ENCODE measurements at places on chromosomes 12 and 14.

- DNase-seq = no peak
Measured at GRCh38 chr14:100132161-100132902, 27.1 kb downstream of the DEGS2 start.

GRCh38 chr12:52618866-52619265 is 507 bp upstream of the KRT73 start:
- DNase-seq = no peak

DNA sequence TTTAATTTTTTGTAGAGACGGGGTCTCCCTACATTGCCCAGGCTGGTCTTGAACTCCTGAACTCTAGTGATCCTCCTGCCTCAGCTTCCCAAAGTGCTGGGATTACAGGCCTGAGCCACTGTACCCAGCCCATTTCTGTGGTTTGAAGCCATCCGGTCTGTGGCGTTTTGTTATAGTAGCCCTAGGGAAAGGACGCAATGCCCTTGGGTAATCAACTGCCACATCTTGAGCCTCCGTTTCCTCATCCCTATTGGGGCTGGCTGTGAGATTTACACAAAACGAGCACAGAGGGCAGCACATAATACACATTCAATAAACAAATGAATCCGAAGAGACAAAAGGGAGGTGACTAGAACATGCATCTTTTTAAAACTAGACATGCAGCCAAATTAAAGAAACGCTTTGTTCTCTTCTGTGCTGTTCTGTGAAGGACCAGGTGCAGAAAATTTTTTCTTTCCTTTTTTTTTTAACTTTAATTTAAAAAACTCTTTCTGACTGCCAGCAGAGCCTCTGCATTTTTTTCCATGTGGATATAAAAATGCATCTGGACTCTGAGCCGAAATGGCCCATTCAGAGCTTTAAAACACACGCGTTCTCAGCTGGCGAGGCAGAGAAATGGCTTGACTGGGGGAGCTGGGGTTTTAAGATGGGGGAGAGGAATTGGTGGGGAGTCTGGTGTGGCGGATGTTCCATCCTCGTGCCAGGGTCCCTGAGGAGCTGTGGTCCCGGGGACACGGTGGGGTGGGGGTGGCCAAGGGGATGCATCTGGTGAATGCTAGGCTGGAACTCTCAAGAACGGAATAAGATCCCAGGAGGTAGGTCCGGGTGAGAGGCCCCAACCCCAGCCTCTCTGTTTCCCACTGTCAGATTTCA is 119.0 kb downstream of the RBM19 start:
- DNase-seq = no peak

- no peak for DNase-seq
Measured at GRCh38 chr12:91628656-91629055, 446.0 kb upstream of the DCN start.

DNA sequence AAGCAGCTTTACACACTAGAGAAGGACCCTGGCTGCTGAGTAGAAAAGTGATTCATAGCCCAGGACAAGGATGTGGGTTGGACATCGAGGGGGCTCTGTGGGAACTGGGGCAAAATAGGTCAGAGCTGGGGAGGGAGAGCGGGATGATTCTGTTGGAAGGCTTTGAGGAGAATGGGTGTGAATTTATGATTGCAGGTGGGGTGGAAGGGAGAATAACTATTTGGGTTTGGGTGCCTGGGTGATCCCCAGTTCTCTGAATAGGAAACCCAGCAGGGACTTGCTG is 13.1 kb downstream of the SERPINA3 start:
- no peak for DNase-seq

- DNase-seq = no peak
Measured at GRCh38 chr12:113134521-113134951, 1.0 kb downstream of the RASAL1 start.

GRCh38 chr12:122148657-122149056 is 25.4 kb downstream of the IL31 start:
- no peak for DNase-seq

DNA sequence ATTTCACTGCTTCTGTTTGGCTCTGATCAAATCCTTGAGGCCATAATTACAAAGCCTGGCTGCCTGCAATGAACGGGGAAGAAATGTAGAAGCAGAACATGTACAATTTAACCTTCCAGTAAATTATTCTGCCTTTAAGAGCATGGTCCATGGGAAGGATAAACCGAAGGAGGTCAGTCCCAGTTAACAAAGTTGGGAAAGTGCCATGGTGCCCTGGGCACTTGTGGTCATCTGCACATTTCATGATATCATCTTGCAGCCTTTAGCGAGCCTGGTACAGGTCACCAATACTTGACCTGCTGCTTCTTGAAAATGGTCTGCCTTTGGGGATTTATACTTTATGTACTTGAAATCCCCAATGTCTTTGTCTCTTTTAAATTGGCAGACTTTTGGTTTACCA is 175.9 kb upstream of the KITLG start:
- no peak for DNase-seq

DNA sequence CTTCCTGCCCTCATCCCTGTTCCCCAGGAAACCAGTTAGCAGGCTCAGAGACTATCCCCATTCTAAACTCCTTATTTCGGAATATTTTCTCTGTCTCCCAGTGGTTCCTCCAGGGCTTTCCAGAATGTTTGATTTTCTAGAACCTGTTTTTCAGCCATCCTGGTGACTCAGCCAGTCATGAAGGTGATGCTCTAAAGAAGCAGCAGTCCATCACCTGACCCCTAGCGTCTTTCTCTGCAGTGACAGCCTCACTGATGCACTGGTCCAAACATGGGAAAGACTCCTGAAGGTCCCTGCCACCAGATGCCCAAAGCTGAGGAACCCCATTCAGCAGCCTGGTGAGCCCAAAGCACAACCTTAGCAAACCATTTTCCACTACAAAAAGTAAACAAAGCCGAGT is 212.6 kb downstream of the PHETA1 start:
- DNase-seq = no peak

GRCh38 chr14:101476258-101476915 is 84.9 kb upstream of the DIO3 start:
- no peak for DNase-seq

DNA sequence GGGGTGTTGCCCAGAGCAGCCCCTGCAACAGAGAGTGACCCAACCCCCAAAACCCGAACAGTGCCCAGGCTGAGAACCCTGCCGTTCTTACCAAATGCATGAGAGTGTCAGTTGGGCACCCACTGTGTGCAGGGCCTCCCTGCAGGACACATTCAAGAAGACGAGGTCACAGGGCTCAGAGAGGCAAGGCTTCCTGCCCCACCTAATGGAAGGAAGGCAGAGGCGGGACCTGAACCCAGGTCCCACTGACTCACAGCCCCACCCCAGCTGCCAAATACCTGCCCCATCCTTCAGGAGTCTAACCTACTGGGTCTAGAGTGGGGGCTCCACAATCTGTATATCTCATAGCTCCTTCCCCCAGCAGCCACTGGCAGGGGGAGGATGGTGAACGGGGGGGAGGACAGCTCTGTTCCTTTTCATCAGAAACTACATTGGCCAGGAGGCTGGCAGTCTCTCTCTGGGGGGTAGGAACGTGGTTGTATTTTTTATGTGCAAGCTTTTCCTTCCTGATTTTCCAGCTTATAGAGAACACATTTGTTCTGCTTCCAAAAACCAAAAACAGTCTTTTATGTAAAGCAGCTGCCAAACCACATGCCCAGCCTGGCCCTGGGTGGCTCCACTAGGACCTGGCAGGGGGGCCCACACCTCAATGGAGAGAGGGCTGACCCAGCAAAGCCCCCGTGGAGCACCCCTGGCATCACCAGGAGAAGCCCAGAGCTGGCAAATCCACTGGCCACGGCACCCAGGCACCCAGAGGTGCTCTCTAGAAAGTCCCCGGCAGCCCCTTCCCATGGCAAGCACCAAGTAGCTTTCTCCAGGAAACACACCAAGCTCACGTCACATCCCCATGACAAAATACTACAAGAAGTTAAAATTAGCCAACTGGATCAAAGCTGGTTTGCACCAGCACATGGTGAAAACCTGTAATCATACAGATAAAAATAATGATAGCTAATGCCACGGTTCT is 17.0 kb downstream of the NCOR2 start:
- no peak for DNase-seq

GRCh38 chr12:121781998-121782979 is 11.2 kb downstream of the RHOF start:
- DNase-seq = no peak

DNA sequence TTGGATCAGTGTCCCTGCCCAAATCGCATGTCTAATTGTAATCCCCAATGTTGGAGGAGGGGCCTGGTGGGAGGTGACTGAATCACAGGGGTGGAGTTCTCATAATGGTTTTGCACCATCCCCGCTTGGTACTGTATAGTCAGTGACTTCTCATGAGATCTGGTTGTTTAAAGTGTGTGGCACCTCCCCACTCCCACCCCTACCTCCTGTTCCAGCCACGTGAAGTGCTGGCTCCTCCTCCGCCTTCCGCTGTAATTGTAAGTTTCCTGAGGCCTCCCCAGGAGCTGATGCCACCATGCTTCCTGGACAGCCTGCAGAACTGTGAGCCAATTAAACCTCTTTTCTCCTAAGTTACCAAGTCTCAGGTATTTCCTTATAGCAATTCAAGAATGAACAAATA is 67.2 kb downstream of the FERMT2 start:
- DNase-seq = no peak

- no peak for DNase-seq
Measured at GRCh38 chr12:25903603-25904245, 54.8 kb upstream of the RASSF8 start.

DNA sequence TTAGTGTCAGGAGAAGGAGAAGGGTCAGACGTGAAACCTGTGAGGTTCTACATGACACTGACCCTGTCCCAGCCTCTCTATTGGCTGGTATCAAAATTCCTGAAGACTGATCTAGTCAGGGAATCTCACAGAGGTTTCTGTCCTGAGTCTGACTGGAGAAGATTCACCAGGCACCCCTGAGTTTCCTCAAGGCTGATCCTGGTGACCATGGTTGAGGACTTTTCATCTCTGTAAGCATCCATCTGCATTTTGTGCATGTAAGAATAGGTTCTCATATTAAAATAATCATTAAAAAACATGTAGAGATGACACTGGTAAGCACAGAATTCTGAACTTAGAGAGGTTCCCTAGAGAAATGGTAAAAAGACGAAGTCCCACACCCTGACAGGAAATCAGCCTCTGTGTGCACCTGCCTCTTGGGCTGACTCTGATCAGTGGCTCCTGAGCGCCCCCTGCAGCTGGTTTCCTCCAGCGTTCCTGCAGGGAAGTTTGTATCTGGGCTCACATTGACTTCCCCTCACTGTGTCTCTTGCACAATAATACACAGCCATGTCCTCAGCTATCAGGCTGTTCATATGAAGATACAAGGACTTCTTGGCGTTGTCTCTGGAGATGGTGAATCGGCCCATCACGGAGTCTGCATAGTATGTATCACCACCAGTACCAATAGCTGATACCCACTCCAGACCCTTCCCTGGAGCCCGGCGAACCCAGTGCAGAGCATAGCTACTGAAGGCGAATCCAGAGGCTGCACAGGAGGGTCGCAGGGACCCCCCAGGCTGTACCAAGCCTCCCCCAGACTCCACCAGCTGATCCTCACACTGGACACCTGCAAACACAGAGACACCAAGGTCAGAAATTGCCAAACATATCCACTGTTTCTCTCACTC is 991.9 kb downstream of the TMEM121 start:
- peak; percentile 95 for DNase-seq

GRCh38 chr12:121297435-121297991 is 1.0 kb upstream of the CAMKK2 start:
- no peak for DNase-seq

- DNase-seq = no peak
Measured at GRCh38 chr12:53938326-53939140, at the start of gene HOXC13. TSS of gene HOXC13 (plus strand) at chr12:53938831. CDS start at chr12:53938907, 76 bp downstream.

DNA sequence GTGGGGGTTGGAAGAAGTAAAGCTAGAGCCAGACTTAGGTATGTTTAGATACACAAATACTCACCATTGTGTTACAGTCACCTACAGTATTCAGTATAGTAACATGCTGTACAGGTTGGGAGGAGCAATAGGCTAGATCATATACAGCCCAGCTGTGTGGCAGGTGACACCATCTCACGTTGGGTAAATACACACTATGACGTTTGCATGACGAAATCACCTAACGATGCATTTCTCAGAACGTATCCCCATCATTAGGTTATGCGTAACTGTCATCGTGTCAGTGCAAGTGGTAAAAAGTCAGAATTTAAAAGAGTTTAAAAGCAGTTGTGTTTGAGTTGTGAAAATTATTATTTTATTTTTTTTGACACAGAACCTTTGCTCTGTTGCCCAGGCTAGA is 167.1 kb downstream of the APAF1 start:
- no peak for DNase-seq

GRCh38 chr12:108854451-108855283 is 2.7 kb downstream of the SSH1 start:
- no peak for DNase-seq

GRCh38 chr14:89813617-89814031 is 140.9 kb downstream of the EFCAB11 start:
- DNase-seq = no peak

- DNase-seq = no peak
Measured at GRCh38 chr12:12486661-12487240, 75.9 kb downstream of the DUSP16 start.

- no peak for DNase-seq
Measured at GRCh38 chr14:75438486-75439080, 10.8 kb downstream of the JDP2 start.

DNA sequence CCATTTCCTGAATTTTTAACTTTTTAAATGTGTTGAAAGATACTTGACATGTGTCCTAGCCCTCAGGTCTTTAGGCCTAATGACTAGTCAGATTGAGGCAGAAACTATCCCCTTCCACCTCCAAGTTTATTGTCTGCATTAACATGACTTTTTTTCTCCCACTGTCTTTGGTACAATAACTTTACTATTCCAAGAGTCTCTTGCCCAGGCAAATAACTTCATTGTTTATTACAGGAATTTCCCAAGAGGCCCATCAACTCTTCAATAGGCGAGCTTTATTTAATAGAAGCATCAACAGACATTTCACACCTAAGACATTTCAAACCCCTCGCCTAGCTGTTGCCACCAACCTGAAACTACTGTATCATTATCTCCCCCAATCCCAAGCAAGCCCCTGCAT is 10.7 kb downstream of the NFKBIA start:
- no peak for DNase-seq

GRCh38 chr12:5328669-5329517 is 103.0 kb upstream of the NTF3 start:
- no peak for DNase-seq

DNA sequence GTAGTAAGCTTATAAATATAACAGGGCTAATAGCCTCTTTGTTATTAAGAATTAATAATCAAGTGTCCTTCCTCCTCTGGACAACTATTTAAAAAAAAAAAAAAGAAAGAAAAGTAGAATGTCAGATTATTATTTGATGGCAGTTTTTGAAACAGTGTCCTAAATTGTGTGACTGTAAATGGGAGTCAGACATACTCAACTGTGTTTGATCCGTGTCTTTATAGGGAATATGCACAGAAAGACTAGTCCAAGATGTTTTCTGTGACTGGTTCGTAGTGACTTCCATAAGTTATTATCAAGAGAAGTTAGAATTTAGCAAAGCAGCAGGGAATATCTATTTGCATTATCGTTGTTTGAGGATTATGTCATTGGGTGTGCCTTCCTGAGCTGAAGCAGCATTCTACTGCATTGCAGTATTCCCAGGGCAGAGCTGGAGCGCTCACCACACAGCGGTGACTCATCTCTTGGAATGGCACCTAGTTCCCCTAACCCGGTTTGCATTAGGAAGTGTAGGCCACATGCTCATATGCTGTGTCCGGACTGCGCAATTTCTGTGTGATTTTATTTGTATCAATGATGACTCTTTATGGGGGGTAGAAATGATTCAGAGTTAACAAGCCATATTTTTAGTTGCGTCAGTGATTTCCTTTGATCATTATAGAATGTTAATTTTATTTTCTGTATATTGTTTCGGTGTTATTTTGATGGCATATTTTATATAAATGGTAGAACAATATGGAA is 7.9 kb downstream of the DYNC1H1 start:
- DNase-seq = no peak

Data from activated naive CD4-positive, alpha-beta T cell (primary cell).